HT1080 (cell line): ENCODE measurements at places on chromosomes 11 and 22. TPM values are rescaled to one million over a fixed set of nuclear protein-coding genes. Genes with fewer than 3 reads are reported as not detected.

GRCh38 chr22:50293441-50294318 lies 13.8 kb downstream of the PLXNB2 start:
- DNase-seq: peak; percentile 48

GRCh38 chr22:39284983-39285382 lies 34.4 kb downstream of the RPL3 start:
- no peak for DNase-seq

GRCh38 chr22:30460147-30460546 lies 11.7 kb downstream of the SEC14L3 start:
- no peak for DNase-seq

DNA sequence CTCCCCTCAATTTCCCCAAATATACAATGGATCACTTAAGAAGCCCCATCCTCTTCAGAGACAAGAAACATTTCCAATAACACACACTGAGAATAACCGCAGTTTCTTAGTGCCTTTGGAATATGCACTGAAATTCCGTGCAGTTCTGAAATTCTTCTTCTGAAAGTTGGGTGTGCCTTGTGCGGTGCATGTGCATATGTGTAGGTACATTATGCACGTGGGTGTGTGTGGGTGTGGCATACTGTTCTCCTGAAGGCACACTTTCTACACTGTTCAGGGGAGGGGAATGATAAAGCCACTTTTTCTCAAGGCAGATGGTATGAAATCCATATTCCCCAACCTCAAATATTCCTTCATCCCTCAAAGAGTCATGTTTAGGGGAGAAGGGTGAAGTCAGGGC lies 1.7 kb downstream of the EXPH5 start:
- no peak for DNase-seq

DNA sequence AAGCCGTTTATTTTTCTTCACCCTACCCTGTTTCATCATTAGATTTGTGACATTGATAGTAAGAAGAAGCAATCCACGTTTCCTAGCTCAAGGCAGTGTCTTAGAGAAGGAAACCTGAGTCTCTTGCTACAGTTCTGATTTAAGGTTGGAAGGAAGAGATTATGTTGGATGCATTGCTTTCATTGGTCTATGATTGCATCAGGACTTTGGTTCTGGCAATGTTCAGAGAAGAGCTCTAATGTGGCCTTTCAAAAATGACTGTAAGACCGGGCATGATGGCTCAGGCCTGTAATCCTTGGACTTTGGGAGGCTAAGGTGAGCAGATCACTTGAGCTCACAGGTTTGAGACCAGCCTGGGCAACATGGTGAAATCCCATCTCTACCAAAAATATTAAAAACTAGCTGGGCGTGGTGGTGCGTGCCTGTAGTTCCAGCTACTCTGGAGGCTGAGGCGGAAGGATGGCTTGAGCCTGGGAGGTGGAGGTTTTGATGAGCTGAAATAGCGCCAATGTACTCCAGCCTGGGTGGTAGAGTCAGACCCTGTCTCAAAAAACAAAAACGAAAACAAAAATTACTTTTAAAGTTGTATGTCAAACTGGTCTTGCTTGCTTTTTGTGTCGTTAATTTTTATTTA lies 4.1 kb downstream of the NUCB2 start:
- DNase-seq: no peak

Gene NLRP10
- total RNA-seq: 0.16 and 0.17 TPM in 2 replicates

Gene TRPM5
- total RNA-seq: 0.05 TPM in 1 of 2 replicates, not detected in the other

Gene SCGB1C1
- not detected in 2 replicates for total RNA-seq
